ENCODE measurements at places on chromosomes 2 and 18.

DNA sequence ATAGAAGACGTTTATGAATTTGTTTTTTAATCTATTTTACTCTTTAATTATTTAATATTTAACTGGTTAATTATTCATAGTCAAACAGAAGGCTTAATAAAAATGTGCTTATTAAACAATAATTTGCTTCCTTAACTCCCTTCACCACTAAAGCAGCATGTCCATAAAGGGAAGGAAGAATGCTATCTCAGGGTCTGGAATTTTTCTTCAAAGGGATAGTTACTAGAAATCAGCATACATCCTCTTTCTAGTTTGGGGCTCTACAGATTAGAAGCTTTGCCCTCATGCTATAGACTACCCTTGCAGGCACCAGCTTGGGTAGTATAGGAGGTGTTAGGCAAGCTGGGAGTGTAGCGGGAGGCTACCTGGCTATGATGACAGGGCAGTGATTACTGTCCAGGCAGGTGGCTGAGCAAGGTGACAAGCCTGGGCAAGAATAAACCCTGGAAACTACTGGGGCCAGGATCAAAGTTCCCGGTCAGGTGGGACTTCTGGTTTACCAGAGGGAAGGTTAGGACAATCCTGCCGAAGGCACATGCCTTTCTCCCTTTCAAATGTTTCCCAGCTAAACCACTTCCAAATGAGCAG, 276.0 kb upstream of the REV1 start:
- no peak for DNase-seq

DNA sequence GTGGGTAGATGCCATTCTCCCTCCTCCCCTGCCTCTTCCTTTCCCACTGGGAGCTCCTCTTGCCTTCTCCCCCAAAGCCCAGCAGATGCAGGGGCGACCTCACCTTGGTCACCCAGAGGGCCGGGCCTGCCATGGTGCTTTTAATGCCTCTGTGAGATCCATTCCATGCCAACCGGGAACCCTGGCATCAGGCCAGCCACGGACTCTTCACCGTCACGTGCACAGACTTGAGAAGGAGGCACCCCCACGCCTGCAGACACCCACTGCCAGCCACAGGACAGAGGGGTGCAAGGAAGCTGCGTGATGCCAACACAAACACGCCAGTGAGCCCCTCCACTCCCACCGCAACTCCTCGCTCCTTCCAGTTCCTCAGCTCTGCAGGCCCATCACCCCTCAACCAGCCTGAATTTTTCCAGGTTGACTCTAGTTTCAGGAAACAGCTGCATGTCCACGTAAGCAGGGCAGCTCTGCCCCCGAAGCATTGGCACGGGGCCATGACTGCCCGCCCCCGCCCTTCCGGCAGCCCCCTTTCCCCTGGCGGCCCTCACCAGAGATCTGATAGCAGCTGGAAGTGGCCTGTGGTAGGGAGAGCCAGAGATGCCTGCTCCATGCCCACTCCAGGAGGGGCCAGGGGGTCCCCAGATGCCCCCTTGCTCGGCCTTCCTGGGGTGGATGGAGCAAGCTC, 50.8 kb downstream of the DNMT3A start:
- no peak for DNase-seq

DNA sequence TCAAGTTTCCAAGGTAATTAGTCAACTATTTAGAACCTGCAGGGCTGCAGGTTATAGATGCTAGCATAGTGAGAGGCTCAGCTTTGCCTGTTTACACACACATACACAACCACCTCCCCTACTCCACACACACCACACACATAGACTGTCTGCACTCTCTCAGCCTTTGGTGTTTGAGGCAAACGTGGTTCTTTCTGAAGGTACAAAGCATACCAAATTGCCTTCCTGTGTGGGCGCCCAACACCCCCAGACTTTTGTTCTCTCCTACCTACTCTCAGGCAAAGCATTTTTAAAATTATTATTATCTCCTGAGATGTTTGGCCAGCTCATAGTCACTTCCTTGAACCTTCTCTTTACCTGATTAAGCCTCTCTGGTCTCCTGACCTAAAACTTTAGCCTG, 44.9 kb downstream of the MYO3B start:
- no peak for DNase-seq

GRCh38 chr2:235721625-235722024, 227.8 kb downstream of the AGAP1 start:
- no peak for DNase-seq
